Gastrocnemius medialis (tissue), 4 donors: ENCODE measurements at places on chromosomes 12 and 14. TPM values are rescaled to one million over a fixed set of nuclear protein-coding genes. Genes with fewer than 3 reads are reported as not detected.

DNA sequence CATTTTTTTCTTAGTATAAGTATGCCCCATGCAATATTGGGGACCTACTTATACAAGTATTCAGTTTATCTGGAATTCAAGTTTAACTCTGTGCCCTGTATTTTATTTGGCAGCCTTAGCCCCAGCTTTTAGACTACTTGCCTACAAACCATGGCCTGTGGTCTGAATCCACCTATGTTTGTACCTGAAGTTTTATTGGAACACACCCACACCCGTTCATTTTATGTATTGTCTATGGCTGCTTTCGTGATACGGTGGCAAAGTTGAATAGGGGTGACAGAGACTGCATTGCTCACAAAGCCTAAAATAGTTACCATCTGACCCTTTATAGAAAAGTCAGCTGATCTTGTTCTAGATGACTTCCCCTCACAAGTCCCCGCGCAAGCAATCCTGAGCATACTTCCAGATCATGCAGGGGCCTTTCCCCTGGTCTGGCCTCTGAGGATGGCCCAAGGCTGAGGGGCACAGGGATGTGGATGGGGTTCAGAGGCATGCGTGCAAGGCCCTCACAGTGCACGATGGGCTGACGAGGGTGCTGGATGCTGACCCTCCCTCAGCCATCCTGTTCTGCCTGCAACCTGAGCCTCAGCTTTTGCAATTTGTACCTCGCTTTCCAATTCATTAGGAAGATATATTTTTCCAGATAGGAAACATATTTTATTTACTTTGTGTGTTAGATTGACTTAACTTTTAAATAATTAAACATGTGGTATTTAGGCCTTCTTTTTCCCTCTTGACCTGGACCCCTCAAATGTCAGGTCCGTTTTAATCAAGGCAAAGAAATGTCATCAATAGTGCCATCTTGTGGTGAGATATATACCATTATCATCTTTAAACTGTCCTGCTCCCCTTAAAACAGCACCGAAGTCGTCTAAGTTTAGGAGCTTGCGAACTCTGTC lies 527.3 kb upstream of the CCDC196 start:
- no peaks in the 10 kb centered on the region for H3K36me3 ChIP-seq
- no peak for DNase-seq
- H3K4me3 ChIP-seq = no peak overlapping the region
- no peaks in the 10 kb centered on the region for H3K27me3 ChIP-seq
- no peaks in the 10 kb centered on the region for H3K4me1 ChIP-seq
- no peak overlapping the region for H3K27ac ChIP-seq

DNA sequence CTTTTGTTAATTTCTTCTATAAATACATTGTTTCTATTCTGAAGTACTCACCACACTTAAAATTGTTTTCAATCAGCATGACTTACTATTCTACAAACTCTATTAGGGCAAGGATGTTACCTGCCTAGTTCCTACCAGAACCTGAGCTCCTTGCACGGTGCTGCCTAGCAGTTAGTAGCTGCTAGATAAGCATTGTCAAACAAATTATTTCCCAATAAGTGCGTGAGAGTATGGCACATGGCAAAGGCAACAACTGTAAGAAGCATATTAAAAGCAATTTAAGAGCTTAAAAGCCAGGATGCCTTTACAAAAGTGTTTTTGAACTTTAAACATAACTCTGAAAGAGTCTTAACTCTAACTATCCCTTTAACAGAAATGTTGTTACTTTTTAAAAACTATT lies 8.2 kb upstream of the LYZ start:
- H3K4me1 ChIP-seq = no peaks in the 10 kb centered on the region
- H3K36me3 ChIP-seq = no peaks in the 10 kb centered on the region
- no peak overlapping the region for H3K4me3 ChIP-seq
- no peak for DNase-seq
- H3K27ac ChIP-seq = no peak overlapping the region

GRCh38 chr12:51941011-51941581 lies 10.4 kb upstream of the ACVR1B start:
- H3K4me3 ChIP-seq = no peak overlapping the region
- no peaks in the 10 kb centered on the region for H3K36me3 ChIP-seq
- no peak overlapping the region for H3K27ac ChIP-seq
- no peak for DNase-seq

DNA sequence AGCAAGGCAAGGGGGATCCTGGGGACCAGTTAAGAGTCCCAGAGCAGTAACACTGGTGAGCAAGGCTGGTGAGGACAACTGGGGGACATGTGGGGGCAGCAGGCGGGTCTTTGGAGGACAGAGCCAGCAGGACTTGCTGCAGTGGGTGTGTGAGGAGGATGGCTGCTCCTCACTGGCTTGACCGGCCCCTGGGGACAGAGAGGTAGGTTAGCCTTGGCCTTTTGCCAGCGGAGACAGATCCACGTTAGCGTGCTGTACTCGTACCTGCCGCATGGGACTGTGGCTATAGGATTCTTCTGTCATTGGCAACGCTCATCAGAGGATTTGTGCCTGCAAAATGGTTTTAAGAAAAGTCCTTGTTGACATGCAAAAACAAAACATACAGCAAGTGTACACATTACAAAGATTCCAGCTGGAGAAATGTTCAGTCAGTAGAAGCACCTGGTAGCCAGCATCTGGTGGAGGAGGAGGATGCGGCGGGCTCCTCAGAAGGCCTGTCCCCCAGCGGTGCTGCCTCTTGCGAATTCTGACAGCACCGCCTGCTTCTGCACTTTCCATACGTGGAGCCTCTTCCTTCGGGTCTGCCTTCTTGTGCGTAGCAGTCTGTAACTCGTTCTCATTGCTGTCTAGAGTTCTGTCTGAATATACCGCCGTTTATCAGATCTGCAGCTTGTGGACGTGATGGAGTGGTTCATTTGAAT lies 91.3 kb downstream of the EP400 start:
- no peak overlapping the region for H3K4me3 ChIP-seq
- peaks cover 62% of the 10 kb centered on the region for H3K36me3 ChIP-seq
- no peak for DNase-seq
- H3K27me3 ChIP-seq = no peaks in the 10 kb centered on the region

DNA sequence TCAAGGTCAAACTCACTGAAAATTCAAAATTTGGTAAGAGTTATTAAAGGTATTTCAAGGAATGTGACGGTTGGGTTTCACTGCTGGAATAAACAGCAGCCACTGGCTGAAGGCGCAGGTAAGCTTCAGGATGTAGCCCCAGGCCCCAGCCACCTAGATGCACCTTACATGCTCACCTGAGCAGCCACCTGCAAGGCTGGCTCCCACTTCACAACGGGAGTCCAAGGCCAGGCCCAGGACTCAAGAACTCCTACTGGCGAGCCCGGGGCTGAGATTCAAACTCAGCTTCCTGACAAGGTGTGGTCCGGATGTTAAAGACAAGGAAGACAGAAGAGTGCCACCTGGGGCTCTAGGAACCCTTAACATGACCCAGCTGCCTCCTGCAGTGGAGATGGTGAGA lies 78.4 kb downstream of the ITPK1 start:
- no peak for DNase-seq
- no peak overlapping the region for H3K4me3 ChIP-seq
- H3K27ac ChIP-seq = no peak overlapping the region
- H3K36me3 ChIP-seq = no peaks in the 10 kb centered on the region
- H3K4me1 ChIP-seq = peaks cover 39% of the 10 kb centered on the region

GRCh38 chr12:124625867-124626675 lies 58.7 kb upstream of the NCOR2 start:
- no peaks in the 10 kb centered on the region for H3K36me3 ChIP-seq
- peak; percentile 81 for DNase-seq
- H3K27me3 ChIP-seq = no peaks in the 10 kb centered on the region
- peaks cover 18% of the 10 kb centered on the region for H3K4me1 ChIP-seq

DNA sequence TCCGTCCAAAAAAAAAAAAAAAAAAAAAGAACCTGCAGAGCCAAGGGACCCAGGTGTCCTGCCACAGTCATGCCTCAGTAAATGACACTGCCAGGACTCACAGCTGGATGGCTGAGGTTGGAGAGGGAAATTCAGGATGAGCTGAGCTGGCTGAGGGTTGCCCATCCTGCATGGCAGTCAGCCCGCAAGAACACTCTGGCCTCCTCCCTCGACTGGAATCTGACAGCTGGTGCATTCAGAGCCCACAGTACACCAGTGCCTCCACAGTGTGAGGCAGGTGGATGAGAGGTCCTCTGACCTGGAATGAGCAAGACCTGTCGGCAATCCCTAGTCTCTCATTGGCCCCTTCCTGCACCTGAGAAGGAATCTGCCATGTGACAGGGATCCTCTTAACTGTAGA lies 74.4 kb upstream of the GPR68 start:
- no peak for DNase-seq
- H3K27ac ChIP-seq = no peak overlapping the region
- H3K36me3 ChIP-seq = no peaks in the 10 kb centered on the region
- no peak overlapping the region for H3K4me3 ChIP-seq
- peaks cover 13% of the 10 kb centered on the region for H3K4me1 ChIP-seq

GRCh38 chr12:128930606-128931005 lies 77.3 kb downstream of the GLT1D1 start:
- H3K27ac ChIP-seq = no peak overlapping the region
- no peak overlapping the region for H3K4me3 ChIP-seq
- no peak for DNase-seq
- H3K27me3 ChIP-seq = no peaks in the 10 kb centered on the region

DNA sequence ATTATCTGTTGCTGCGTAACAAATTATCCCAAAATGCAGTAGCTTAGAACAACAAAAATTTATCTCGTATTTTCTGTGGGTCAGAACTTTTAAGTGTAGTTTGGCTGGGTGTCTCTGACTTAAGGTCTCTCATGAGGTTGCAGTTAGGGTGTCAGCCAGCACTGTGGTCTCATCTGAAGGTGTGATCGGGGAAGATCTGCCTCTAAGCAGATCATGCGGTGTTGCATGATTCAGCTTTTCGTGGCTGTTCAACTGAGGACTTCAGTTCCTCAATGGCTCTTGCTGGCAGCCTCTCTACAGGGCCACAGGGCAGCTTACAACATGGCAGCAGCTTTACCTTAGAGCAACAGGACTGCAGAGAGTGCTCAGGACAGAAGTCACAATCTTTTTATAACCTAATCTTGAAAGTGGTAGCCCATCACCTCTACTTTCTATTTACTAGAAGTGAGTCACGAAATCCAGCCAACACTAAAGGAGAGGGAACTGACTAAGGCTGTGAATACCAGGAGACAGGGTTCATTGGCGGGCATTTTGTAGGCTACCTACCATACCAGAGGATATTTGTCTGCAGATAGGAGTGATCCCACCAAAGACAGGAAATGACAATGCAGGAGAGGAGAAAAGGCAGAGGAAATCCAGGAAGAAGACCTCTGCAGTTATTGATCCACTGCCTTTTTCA lies 1.8 kb upstream of the TMPRSS12 start:
- no peak overlapping the region for H3K27ac ChIP-seq
- H3K4me1 ChIP-seq = no peaks in the 10 kb centered on the region
- H3K4me3 ChIP-seq = no peak overlapping the region

- H3K27ac ChIP-seq = no peak overlapping the region
- no peak for DNase-seq
- no peaks in the 10 kb centered on the region for H3K36me3 ChIP-seq
- no peak overlapping the region for H3K4me3 ChIP-seq
These were observed 50.5 kb downstream of the KITLG start for GRCh38 chr12:88529531-88530488.

DNA sequence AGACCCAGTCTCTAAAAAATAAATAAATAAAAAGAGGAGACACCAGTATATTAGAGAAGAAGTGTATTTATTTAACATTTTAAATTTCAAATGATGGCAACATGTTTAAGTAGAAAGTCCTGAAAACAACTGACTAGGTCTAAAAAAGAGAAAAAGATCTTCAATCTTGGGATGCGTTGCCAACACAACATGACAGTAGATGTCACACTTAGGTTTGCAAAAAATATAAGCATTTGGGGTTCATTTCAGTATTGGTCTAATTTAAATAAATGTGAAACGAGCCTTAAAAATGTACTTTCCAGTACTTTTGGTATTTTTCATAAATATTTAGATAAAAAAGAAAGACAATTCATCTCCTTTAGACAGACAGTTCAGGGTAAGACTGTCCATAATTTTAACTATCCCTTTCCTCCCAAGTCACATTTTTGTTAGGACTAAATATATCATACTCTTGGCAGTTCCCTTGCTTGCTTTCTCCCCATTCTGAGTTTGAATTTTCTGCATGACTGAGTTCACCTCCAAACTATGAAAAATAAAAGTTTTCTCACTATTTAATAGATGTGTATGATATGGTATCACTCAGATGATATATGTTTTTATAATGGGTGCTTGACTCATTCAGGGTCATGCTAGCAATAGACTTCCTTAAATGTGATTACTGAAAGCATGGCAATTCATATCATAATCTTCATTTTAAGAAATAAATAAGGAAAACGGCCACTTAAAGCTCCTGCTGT lies 4.3 kb downstream of the C14orf93 start:
- H3K27ac ChIP-seq = peak overlapping the region; percentile 96
- peaks cover 18% of the 10 kb centered on the region for H3K4me1 ChIP-seq
- H3K27me3 ChIP-seq = no peaks in the 10 kb centered on the region
- H3K36me3 ChIP-seq = no peaks in the 10 kb centered on the region

GRCh38 chr12:80269803-80270552 lies 170.6 kb downstream of the OTOGL start:
- no peak overlapping the region for H3K4me3 ChIP-seq
- no peak for DNase-seq
- H3K27ac ChIP-seq = no peak overlapping the region
- no peaks in the 10 kb centered on the region for H3K27me3 ChIP-seq

DNA sequence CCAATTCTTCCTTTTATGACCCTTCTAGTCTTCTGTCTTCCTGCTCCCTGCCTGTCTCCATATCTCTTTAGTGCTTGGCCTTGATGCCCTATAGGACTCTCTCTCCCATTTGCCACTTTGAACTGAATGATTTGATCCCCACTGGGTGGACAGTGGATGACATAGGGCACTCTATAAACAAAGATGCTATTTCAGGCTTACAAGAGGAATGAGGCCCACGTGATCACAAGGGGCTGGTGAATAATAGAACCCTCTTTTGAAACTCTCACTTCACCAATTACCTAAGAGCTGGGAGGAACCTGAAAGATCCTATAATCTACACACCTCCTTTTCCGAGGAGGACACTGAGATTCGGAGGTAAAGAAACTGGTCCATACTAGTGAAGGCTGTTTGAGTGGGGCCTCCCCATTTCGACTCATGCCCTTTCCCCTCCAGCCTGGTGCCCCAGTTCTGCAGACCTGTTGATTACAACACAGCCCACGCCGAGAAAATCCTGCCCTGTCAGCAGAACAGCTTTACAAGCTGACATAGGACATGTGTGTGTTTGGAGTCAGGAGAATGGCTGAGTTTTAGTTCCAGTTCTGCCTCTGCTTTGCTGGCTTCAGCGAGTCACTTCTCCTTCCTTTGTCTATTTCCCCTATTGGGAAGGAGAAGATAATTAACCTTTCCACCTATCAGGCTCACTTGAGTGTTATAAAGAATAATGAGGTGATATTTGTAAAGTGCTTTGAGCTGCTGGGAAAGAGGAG lies 400.3 kb downstream of the ZFP36L1 start:
- no peaks in the 10 kb centered on the region for H3K36me3 ChIP-seq
- no peaks in the 10 kb centered on the region for H3K27me3 ChIP-seq
- no peak overlapping the region for H3K4me3 ChIP-seq
- DNase-seq = peak; percentile 47
- H3K27ac ChIP-seq = peak overlapping the region; percentile 60

NEUROD4 gene
- total RNA-seq = not detected

KRT71 gene
- not detected for total RNA-seq

GOLGA5 gene
- 27.0 TPM for total RNA-seq

CHMP4A gene
- total RNA-seq = 13.6 TPM

CCDC197 gene
- total RNA-seq = 0.56 TPM

FGD6 gene
- 2.9 TPM for total RNA-seq

AMIGO2 gene
- total RNA-seq = 0.55 TPM

TESPA1 gene
- not detected for total RNA-seq

OVCH1 gene
- total RNA-seq = not detected

MSRB3 gene
- 29.0 TPM for total RNA-seq
